Activated CD8-positive, alpha-beta T cell treated with anti-CD3 and anti-CD28 coated beads, Interleukin-2, amount 10 ng/mL, durations not matched to agents 7 days and 5 days (primary cell): ENCODE measurements at places on chromosomes 1 and 21. TPM values are rescaled to one million over a fixed set of nuclear protein-coding genes. Genes with fewer than 3 reads are reported as not detected.

- H3K4me3 ChIP-seq, result peak overlapping the region; percentile 66
- peak; percentile 96 for DNase-seq
- H3K27me3 ChIP-seq, result no peaks in the 10 kb centered on the region
- H3K27ac ChIP-seq, result peak overlapping the region; percentile 96
- H3K36me3 ChIP-seq, result peaks cover 17% of the 10 kb centered on the region
- H3K4me1 ChIP-seq, result peaks cover 92% of the 10 kb centered on the region
These were observed 67.2 kb upstream of the RUNX3 start for GRCh38 chr1:24996983-24997893.

- H3K27ac ChIP-seq, result no peak overlapping the region
- H3K4me1 ChIP-seq, result peaks cover 13% of the 10 kb centered on the region
- no peak for DNase-seq
- no peak overlapping the region for H3K4me3 ChIP-seq
These were observed 14.9 kb downstream of the CSRP1 start for GRCh38 chr1:201491896-201492511.

GRCh38 chr1:3779265-3779911, 6.8 kb downstream of the SMIM1 start:
- H3K4me3 ChIP-seq, result no peak overlapping the region
- no peaks in the 10 kb centered on the region for H3K4me1 ChIP-seq
- H3K36me3 ChIP-seq, result peaks cover 39% of the 10 kb centered on the region
- no peak for DNase-seq

- no peaks in the 10 kb centered on the region for H3K36me3 ChIP-seq
- DNase-seq, result no peak
- no peak overlapping the region for H3K4me3 ChIP-seq
- peaks cover 8% of the 10 kb centered on the region for H3K27me3 ChIP-seq
- H3K27ac ChIP-seq, result no peak overlapping the region
These were observed 29.2 kb upstream of the HHAT start for GRCh38 chr1:210299501-210299900.

GRCh38 chr1:240906477-240906876, 294.5 kb upstream of the GREM2 start:
- no peak overlapping the region for H3K4me3 ChIP-seq
- no peaks in the 10 kb centered on the region for H3K36me3 ChIP-seq
- no peaks in the 10 kb centered on the region for H3K4me1 ChIP-seq
- H3K27ac ChIP-seq, result no peak overlapping the region
- H3K27me3 ChIP-seq, result no peaks in the 10 kb centered on the region
- DNase-seq, result no peak

DNA sequence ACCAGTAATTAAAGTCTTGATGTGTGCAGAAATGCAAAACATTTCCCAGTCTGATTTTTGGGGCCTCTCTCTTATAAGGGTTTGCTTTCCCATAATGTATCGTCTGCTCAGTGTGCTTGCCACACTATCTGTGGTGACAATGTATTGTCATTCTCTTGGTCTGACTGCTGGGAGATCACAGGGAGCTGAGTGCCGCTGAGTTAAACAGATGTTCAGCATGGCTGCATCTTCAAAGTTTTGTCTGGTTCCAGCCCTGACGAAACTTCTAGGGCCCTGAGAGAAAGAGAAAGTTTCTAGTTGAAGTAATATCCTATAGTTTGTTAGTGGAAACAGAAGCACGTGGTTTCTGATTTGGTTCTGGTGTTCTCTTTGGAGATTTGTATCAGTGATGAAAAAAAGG, 42.6 kb downstream of the DNM3 start:
- no peaks in the 10 kb centered on the region for H3K27me3 ChIP-seq
- H3K36me3 ChIP-seq, result no peaks in the 10 kb centered on the region
- peak overlapping the region; percentile 41 for H3K27ac ChIP-seq
- H3K4me3 ChIP-seq, result no peak overlapping the region
- DNase-seq, result no peak
- H3K4me1 ChIP-seq, result peaks cover 14% of the 10 kb centered on the region

GRCh38 chr1:109762821-109763645, 690 bp downstream of the EPS8L3 start:
- no peaks in the 10 kb centered on the region for H3K36me3 ChIP-seq
- DNase-seq, result no peak
- H3K4me3 ChIP-seq, result no peak overlapping the region
- peaks cover 2% of the 10 kb centered on the region for H3K4me1 ChIP-seq
- no peak overlapping the region for H3K27ac ChIP-seq
- H3K27me3 ChIP-seq, result no peaks in the 10 kb centered on the region

GRCh38 chr1:2874607-2875480, 73.4 kb upstream of the TTC34 start:
- no peaks in the 10 kb centered on the region for H3K4me1 ChIP-seq
- no peaks in the 10 kb centered on the region for H3K27me3 ChIP-seq
- no peak overlapping the region for H3K4me3 ChIP-seq
- H3K36me3 ChIP-seq, result no peaks in the 10 kb centered on the region
- DNase-seq, result no peak

GRCh38 chr1:228687587-228687986, 47.7 kb upstream of the RHOU start:
- H3K4me3 ChIP-seq, result no peak overlapping the region
- no peak for DNase-seq
- peaks cover 26% of the 10 kb centered on the region for H3K27me3 ChIP-seq
- H3K4me1 ChIP-seq, result no peaks in the 10 kb centered on the region
- no peaks in the 10 kb centered on the region for H3K36me3 ChIP-seq
- no peak overlapping the region for H3K27ac ChIP-seq

DNA sequence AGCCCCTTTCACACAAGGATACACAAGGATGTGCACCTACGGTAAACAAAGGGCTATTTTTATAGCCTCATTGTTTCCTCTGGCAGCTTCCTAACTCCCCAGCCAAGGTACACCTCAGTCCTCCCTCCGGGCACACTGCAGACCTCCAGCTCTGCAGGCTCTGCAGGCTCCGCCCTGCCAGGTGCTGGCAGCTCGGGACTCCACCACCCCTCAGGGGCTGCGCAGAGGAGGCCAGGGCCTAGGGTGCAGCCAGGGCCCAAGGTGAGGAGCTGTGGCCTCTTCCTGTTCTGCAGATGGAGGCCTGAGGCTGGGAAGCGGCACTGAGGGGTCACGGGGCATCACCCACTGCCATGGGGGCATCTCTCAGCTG, 19.8 kb upstream of the CLSTN1 start:
- no peaks in the 10 kb centered on the region for H3K4me1 ChIP-seq
- no peaks in the 10 kb centered on the region for H3K27me3 ChIP-seq
- DNase-seq, result no peak
- H3K4me3 ChIP-seq, result no peak overlapping the region
- no peaks in the 10 kb centered on the region for H3K36me3 ChIP-seq

DNA sequence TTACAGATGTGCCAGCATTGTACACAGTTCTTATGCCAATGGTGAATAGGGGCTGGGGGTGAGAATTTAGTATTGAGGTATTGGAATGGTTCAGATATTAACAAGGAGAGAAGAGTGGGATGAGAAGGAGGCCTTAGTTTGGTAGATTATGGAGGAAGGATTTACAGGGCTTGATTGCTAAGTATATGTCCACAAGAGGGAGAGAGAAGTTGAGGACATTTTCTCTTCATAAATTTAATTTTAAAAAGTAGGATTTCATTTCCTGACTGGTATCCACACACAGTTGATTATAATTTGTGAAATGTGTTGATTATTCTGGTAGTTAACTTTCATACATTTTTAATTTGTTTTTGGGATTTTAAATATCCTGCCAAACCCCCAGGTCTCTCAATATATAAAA, 213.0 kb downstream of the ADGRL2 start:
- no peak overlapping the region for H3K27ac ChIP-seq
- H3K4me1 ChIP-seq, result no peaks in the 10 kb centered on the region
- H3K36me3 ChIP-seq, result no peaks in the 10 kb centered on the region
- no peak for DNase-seq

DNA sequence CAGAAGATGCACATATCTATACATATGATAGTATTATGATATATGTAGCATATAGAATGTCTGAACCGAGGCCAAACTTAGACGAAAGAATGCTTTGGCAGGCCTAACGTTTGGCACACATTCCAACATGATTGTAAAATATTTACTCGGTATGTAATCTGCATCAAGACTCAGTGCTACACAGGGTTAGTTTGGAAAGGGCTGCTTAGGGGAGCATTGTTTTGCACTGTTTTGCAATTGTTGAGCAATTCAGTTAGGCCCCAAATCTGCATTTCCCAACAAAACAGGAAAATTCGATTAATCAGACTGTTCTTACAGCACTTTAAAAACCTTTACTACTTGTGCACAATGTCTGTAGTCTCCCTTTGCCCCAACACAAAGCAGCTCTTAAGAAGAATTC, 216.0 kb upstream of the NEGR1 start:
- no peak for DNase-seq
- no peak overlapping the region for H3K27ac ChIP-seq
- no peaks in the 10 kb centered on the region for H3K4me1 ChIP-seq
- H3K4me3 ChIP-seq, result no peak overlapping the region
- H3K36me3 ChIP-seq, result no peaks in the 10 kb centered on the region

DNA sequence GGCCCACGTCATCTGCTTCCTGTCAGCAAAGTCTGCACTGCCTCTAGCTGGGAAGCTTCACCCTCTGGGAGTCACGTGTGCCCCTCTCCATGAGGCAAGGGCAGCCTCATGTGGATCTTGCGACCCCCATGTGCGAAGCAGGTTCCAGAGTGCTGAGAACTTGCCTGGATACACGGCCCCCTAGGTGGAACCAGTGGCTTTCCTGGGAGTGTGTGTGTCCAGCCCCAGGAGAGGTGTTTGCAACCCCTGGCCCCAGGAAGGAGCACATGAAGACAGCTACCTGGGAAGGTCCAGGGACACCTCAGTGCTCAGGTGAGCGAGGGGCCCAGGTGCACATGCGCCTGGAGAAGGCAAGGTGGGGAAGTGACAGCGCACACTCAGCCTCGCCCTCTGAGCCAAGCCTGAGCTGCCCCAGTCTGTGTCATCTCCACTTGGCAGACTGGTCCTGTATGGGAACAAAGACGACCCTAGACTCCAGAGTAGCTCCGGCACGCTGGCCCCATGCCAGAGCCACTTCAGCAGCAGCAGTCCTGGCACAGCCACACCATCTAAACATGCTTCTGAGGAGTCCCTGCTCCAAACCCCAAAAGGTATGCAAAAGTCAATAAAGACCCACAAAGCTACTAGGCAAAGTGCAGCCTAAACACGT, 8.9 kb downstream of the LSS start:
- H3K36me3 ChIP-seq, result peaks cover 17% of the 10 kb centered on the region
- peaks cover 3% of the 10 kb centered on the region for H3K4me1 ChIP-seq
- no peak overlapping the region for H3K27ac ChIP-seq
- no peak for DNase-seq
- H3K27me3 ChIP-seq, result no peaks in the 10 kb centered on the region

- no peak overlapping the region for H3K27ac ChIP-seq
- no peaks in the 10 kb centered on the region for H3K36me3 ChIP-seq
- no peaks in the 10 kb centered on the region for H3K4me1 ChIP-seq
- H3K27me3 ChIP-seq, result peaks cover 3% of the 10 kb centered on the region
- no peak overlapping the region for H3K4me3 ChIP-seq
These were observed 33.1 kb upstream of the ERRFI1 start for GRCh38 chr1:8059161-8059622.

DNA sequence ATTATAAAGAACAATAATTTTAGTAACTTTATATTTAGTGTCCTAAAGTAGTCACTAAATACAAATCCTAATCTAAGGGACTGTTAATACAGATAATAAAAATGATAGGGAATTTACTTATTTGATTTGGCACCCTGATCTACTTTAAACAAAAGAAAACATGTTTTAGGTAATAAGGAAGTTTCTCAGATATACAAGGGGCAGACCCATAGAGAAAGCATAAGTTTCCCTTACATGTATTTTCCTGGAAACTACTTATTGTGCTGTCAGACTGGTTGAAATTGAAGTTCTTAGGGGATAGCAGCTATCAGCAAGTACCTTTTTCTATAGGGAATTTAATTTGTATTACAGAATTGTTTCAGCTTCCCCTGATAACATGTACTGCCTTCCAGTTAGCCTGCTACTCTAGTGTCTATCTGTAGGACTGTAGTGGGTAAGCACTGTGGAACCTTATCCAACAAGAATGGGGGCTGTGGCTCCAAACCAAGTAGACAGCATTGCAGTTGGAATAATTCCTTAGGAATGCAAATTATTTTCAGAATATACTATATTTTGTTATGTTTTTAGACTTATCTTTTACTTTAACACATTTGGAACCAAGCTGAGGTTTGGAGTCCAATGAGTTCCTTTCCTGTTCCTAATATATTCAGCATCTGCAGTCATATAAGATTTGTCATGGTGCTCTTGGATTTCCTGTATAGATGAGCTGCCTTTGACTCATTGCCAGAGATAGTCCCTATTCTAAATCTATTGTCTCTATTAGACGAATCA, 14.7 kb downstream of the MSH4 start:
- no peaks in the 10 kb centered on the region for H3K27me3 ChIP-seq
- no peak overlapping the region for H3K4me3 ChIP-seq
- no peaks in the 10 kb centered on the region for H3K4me1 ChIP-seq

DNA sequence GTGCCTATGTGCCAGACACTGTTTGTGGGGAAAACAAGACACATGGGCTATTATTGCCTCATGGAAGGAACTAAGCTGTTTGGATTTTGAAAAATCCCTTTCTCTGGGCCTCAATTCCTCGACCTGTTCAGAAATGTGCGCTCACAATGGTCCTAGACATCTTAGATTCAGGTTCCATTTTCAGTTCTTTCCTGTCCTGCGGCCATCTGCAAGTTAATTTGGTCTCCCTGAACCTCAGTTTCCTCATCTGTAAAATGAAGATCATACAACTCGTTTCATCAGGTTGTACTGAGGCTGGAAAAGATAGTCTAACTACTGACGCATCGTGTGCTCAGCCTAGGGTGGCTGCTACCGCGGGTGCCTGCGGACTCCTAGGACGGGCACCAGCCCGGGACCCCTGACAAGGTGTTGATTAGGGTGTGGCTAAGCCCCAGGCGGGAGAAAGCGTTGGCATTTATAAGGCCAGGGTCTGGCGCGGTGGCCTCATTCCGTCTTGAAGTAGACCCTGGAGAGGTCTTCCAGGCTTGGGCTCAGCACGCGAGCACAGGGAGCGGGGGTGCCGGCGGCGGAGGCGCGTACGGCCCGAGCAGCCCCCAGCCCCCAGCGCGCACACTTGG, 493 bp upstream of the ELOA start:
- peaks cover 38% of the 10 kb centered on the region for H3K4me1 ChIP-seq
- H3K4me3 ChIP-seq, result peak overlapping the region; percentile 86
- H3K36me3 ChIP-seq, result peaks cover 17% of the 10 kb centered on the region

DNA sequence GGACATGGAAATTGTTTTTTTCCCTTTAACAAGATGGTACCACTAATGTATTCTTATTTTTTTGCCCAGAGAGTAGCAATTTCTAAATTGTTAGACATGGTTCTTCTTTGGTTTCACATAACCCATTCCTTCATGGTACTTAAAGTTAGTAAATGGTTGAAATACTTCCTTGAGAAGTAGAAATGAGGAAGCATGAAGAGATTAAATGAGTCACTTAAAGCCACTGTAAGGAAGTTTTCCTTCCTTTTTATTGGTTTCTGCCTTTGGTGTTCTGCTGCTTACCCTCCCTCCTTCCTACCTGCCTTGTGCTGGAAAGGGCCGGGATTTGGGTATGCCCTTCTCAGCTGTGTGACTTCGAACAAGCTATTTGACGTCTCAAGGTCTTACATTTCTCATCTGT, 101.0 kb downstream of the KIF26B start:
- H3K27me3 ChIP-seq, result no peaks in the 10 kb centered on the region
- no peak for DNase-seq
- H3K27ac ChIP-seq, result no peak overlapping the region
- no peaks in the 10 kb centered on the region for H3K4me1 ChIP-seq
- H3K36me3 ChIP-seq, result no peaks in the 10 kb centered on the region

GRCh38 chr21:44800103-44800502, 1.5 kb downstream of the UBE2G2 start:
- no peak overlapping the region for H3K27ac ChIP-seq
- H3K36me3 ChIP-seq, result peaks cover 57% of the 10 kb centered on the region
- H3K4me3 ChIP-seq, result peak overlapping the region; percentile 93
- H3K4me1 ChIP-seq, result peaks cover 58% of the 10 kb centered on the region
- peak; percentile 41 for DNase-seq

The OR2T35 gene
- total RNA-seq, result not detected

The NMNAT2 gene
- not detected for total RNA-seq

The DNASE2B gene
- not detected for total RNA-seq

The SLC5A9 gene
- not detected for total RNA-seq

The MFAP2 gene
- not detected for total RNA-seq

The ZBTB17 gene
- total RNA-seq, result 32.3 TPM

The CAMK2N1 gene
- total RNA-seq, result 0.29 TPM
